Suppressor macrophage treated with lipopolysaccharide for 4 hours (primary cell): ENCODE measurements at places on chromosomes 4 and X.

- no peak for DNase-seq
Measured at GRCh38 chr4:47650584-47651130, 165.6 kb downstream of the ATP10D start.

- peak; percentile 28 for DNase-seq
Measured at GRCh38 chrX:147850875-147851274, 60.8 kb upstream of the FMR1 start.

DNA sequence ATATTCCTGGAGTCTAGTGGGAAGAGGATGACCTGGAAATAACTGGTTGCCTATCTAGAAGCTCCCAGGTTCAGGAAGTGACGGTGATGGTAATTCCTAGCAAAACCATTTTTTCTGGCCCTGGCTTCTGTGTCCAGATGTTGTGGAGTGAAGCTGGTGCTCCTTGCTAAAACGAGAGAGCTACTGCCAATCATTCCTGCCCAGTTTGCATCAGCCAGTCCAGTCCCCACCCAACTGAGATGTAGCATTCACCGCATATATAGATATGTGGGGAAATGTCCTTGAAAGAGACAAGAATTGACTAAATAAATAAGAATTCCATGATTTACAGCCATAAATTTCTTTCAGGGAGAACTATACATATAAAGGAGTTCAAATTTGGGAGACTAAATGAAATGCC is 6.3 kb downstream of the HPGDS start:
- no peak for DNase-seq

- no peak for DNase-seq
Measured at GRCh38 chrX:63754136-63754859, 30.7 kb downstream of the ARHGEF9 start.

DNA sequence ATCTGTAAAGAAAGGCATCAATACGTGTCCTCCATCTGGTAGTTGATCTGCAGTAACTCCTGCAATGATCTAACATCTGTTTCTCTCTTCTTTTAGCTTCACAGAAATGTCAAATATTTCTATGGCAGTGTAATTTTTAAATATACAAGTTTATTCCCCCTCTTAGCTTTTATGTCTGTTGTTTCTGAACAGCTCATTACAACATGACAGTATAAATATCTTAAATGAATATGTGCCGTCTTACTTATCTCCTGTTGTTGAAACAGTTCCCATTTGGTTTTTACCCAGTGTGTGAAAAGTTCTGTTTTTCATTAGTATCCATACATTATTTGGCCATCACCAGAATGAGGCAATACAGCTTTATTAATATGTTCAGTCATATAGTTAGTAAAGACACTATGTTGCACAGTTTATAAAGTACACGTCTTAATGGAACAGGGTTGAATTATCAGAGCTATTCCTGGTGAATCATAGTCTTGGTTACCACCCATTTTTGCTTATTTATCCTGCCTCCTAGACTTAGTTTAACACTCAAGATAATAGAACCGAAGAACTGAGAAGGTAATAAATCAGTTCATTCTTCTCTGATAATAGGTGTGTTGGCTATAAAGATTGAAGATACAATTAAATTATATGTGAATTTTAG is 321.6 kb downstream of the TENM3 start:
- DNase-seq = no peak

GRCh38 chr4:129355516-129355915 is 259.6 kb downstream of the C4orf33 start:
- no peak for DNase-seq
